IPS DF 19.7 (cell line): ENCODE measurements at places on chromosomes 6 and 20.

- no peak for DNase-seq
Observed at GRCh38 chr6:37259191-37259590, 1.2 kb upstream of the TMEM217 start.

DNA sequence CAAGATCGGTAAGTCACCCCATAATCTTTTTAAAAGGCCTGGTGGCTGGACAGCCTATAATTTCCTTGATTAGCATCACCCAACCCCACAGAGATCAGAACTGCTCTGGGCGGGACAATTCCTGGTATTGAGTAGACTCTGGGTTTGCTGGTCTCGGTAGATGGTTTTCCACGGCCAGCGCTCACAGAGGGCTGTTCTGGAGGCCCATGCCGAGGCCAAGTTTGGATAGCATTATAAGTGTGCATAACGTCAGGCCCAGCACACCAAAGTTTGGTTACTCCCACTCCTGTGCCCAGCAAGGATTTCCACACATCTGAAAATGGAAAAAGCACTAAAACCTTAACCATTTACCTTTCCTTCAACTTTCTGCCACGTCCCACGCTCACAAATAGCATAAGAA lies 104.7 kb upstream of the RREB1 start:
- no peak for DNase-seq

GRCh38 chr6:3484192-3484591 lies 27.3 kb upstream of the SLC22A23 start:
- no peak for DNase-seq

DNA sequence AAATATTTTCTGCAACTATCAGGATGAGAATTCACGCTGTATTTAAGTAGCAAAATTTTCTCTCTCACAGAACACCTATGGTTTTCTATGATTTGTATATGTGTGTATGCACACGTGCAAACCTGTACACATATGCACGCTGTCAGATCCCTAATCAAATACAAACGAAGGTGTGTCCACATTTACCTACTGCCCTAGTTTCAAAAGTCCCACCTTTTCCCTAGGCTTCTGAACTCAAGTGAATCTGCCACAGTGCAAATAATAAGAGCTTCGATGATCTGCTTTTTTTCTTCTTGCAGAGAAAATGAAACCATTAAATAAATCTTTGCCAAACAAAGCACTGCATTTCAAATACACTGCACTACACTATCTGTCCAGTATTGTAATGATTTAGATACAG lies 6.5 kb downstream of the HIVEP2 start:
- DNase-seq: no peak

DNA sequence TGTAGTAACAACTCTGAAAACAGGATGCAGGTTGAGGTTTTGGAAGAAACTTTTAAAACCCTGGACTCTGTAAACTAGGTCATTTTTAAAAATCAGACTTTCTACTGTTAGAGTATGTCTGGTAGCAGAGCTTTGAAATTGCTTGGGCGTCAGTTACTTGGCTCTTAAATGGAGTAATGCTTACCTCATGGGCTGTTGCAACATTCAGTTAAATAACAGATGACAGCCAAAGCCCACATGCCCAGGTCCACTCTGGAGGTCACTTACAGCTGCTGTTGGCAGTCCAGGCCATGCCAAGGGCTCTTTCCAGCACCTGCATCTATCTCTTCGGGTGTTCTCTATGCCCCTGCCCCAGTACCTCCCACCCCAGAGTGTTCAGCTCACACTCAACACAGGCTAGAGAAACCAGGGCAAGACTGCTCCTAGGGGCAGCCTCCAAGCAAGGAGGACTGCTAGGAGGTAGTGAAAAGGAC lies 96.4 kb downstream of the BANF2 start:
- DNase-seq: no peak

DNA sequence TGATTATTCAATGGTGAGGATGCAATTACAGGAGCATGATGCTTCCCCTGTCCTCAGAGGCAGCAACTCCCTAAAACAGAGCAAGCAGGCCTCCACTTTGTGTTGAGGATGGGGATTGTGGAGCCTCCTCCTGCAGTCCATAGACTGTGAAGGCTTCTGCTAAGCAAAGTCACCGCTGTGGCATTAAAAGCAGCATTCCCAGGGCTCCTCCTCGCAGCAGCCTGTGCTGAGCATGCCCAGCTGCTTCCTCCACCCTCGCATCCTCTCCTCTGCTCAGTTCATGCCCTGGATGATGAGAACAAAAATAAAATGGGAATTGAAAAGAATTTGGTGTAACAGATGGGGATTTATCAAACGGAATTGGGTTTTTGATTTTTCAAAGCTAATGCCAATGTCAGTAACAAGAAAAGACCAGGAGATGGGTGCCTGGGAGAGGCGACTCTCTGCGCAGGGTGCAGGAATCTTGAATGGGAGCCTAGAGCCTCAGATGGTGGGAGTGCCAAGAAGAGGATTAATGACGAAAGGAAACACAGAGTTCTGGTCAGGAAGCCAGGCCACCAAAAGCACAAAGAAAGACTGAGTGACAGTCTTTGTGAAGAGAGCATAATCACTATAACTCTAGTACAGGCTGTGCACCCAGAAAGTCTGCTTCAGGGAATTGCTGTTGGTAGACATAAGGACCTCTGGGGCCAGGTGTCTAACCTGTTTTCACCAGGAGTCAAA lies 347.6 kb downstream of the TPBG start:
- no peak for DNase-seq

- no peak for DNase-seq
Observed at GRCh38 chr6:13370623-13371022, 42.3 kb upstream of the TBC1D7 start.

DNA sequence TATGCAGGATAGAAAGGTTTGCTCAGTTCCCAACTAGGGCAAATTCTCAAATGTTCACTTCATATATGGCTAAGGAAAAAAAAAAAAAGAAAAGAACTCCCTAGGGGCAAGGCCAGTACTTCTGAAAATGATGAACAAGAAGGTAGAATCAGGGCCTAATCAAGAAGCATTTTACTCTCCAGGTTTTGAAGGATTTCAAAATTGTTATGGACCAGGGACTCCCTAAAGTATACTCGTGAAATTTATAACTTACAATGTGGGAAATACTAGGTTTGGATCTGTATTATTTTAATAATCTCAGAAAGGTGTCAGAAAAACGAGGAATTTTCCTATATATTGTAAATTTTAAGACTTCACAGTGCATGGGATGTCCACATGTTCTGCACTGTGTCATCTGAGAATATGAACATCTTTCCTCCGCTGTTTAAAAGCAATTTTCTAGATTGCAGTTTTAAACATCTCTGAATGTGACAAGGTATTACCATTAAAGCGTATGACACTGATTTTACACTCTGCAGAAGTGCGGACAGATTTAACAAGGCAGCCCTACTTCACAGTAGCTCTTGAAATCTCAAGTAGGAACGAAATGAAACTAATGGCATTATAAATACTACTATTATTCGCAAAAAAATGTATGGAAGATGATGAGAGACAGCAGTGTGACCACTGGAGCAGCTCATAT lies 14.0 kb downstream of the PLAGL1 start:
- DNase-seq: no peak

- DNase-seq: no peak
Observed at GRCh38 chr20:33232486-33233072, 3.2 kb upstream of the BPIFA1 start.

DNA sequence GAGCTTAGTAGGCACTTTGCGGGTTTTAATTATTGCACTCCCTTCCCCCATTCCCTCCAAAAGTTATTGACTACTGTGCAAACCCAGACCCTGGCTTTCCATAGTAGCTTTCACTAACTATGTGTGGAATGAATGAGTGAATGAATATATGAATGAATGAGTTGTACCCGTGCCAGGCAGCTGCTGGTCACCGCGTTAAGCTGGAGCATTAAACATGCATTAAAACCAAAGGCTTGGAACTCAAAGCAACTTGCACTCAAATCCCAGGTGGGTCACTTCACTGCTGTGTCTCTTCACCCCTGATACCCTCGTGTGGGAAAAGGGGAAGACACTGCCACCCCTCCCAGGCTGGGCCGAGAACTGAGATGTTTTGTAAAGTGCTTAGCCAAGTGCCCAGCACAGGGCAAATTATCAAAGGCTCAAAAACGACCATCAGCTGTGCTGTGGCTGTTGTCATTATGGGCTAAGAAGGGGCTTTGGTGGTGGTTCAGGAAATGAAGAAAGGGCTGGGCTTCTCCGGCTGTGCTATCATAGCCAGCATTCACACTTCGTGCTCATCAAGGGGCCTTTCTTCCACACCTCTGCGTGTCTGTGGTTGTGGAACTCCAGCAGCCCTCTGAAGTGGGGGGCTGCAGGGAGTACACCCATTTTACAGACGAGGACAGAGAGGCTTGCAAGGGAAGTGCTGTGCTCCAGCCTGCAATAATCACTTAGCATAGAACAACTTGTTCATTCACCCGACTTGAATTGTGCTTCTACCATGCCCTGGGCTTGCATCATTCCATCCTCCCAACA lies 60.2 kb upstream of the STX16 start:
- no peak for DNase-seq
